ENCODE measurements at places on chromosomes 2 and 18.

GRCh38 chr2:199118673-199119112, 339.0 kb downstream of the SATB2 start:
- no peak for DNase-seq

GRCh38 chr2:39469807-39470206, 32.7 kb upstream of the MAP4K3 start:
- no peak for DNase-seq

DNA sequence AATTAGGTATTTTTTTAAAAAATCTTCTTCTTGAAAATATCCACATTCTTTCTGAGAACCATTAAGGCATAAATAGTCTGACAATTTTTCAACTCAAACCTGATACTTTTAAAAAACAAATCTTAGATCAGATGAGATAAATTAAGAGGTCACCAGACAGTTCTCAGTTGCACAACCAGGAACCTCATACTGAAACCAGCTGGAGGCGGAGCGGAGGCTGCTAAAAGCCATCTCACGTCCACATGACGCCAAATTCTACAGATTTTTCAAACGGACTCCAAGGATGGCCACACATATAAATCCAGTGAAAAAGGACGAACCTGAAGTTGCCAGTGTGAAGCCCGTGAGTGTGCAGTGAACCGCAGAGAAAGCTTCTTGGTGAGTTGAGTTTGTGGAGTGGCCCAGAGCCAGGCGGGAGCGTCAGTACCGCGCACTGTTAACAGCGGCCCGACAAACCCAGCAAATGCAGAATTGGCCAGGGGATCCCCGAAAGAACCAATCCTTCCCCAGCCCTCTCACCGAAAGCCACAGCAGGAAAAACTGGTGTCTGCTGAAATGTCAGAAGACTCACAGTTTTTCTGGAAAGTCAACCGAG, 53.1 kb upstream of the BBS5 start:
- DNase-seq: no peak

DNA sequence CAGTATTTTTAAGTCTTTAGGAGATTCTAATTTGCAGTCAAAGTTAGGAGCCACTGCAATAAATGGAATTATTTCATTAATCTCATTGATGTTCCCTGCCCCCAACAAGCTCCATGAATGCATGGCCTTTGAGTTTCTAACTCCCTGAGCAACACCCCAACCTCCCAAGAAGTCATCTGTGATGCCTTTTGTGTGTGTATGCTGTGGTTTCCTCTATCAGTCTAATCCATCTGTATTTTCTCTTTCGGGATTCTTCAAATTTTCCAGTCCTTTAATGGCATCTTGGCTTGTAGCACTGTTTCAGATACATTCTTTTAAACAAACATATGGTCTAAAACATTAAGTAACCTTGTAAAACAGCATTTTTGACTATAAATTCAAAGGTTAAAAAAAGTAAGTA, 16.8 kb downstream of the SERPINB10 start:
- no peak for DNase-seq

DNA sequence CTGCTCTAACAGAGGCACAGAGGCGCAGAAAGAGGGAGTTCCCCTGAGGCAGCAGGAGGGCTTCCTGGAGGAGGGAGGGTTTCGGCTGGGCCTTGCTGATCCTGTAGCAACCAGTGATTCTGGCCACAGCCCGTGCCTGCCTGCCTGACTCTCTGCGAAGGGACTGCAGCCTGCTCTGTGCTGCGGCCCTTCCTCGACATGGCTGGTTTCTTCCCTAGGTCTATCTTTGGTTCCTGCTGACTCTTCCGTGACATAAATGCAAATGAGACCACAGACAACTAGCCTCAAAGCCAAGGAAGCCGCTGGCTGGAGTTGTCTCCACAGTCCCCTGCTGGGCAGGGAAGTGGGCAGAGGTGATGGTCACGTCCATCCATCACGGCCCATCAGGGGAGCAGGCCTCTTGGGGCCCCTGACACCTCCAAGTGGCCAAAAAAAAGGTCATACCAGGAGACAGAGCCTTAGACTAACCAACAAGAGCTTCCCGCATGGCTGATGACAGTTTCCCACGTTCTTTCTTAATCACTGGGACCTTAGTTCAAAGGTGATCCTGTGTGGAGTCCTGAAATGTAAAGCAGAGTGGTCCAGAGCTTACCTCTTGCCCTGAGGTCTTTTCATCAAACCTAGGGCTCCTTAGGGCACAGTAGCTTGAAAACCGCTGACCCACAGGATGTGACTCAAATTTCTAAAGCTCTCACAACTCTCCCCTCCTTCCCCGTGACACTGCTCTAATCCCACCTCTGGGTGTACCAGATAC, 55.3 kb downstream of the HS1BP3 start:
- DNase-seq: no peak

- DNase-seq: no peak
Measured at GRCh38 chr2:16525265-16525887, 140.3 kb downstream of the CYRIA start.

GRCh38 chr2:150088538-150088937, 398.9 kb downstream of the RND3 start:
- no peak for DNase-seq

DNA sequence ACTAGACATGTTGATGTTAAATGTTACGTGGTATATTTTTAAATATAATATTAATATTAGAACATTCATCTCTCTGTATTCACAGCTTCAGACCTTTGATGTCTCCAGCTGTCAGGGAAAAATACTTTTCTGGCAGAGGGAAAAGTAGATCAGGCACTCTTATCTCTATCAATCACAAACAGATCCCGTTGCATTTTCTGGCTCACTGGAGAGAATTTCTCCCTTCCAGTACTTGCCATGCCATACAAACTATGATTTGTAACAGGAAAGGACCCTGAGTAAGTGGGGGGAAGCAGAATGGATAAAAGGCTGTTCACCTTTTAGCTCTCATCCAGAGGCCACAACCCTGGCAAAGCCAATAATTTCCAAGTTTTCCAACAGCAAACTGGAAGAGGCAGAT, 158.0 kb downstream of the TCF4 start:
- DNase-seq: no peak

DNA sequence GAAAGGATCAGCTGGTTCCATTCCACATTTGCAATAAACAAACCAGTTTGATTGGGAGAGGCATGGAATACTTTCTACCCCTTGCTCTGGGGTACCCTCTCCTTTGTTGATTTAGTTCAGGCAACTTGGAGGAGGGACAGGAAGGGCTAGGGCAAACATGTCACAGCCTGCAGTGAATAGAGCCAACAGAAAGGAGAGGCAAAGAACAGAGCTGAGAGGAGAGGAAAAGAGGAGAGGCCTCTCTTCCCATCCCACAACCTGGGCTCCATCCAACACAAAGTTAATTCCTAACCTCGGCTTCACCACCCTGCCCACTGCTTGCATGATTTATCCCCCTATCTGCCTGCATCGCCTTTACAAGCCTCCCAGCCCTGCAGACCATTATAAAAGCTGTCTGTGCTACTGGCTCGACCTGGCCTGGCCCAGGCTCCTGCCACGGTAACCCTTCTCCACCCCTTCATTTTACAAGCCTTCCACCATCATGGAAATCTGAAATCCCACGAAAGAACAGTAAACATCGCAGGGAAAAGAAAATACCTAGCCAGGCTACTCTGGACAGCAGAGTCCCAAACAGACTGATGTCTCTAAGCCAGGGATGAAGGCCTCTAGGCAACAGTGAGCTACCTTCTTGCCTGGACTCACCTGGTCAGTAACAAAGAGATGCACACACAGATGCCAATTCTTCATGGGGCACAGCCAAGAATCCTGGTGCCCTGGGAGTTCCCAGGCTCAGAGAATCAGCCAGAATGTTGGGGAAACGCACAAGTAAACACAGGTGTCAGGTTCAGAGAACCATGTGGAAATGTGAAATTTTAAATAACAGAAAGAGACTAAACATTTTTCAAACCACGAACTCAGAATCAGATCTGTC, 43.6 kb downstream of the NHEJ1 start:
- DNase-seq: no peak

DNA sequence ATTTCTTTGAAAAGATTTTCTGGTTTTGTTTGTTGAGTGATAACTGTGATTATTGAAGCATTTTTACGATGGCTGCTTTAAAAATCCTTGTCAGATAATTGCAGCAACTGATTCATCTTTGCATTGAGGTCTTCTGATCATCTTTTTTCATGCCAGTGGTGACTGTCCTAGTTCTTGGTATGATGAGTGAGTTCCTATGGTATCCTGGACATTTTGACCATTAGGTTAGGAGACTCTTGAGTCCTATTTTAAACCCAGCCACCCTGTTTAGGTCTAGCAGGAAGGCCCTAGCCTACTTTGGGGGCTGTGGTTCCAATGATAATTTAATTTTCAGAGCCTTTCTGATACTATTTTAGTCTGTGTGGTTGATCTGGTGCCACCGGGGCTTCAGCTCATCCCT, 72.7 kb upstream of the REV1 start:
- no peak for DNase-seq

GRCh38 chr2:179020156-179020750, 29.7 kb downstream of the CCDC141 start:
- DNase-seq: no peak

DNA sequence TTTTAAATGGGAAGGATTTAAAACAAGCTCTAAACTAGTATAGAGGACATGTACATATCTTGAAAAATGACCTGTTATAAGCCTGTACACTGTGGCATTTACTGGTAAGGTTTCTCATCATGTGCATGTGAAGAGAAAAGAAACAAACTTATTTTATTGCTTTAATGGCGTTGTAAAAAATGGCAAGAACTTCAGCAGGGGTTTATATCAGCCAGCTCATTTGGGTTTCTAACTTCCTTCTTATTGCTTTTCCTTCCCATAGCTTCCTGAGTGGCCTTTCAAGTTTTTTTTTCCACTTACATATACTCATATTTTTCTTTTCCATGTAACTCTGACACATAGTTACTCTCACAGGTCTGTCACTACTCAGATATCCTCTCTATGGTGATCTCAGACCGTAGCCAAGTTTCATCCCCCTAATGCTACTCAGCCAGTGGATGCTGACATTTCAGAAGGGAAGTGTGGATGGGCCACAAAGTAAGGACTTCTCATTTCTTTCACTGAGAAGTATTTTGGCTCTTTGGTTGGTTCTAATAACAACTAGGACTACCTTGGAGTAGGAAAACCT, 198.2 kb downstream of the PARD3B start:
- no peak for DNase-seq

- DNase-seq: no peak
Measured at GRCh38 chr2:236852100-236852976, 233.4 kb upstream of the COPS8 start.

GRCh38 chr2:224263571-224264043, 138.3 kb downstream of the FAM124B start:
- no peak for DNase-seq

DNA sequence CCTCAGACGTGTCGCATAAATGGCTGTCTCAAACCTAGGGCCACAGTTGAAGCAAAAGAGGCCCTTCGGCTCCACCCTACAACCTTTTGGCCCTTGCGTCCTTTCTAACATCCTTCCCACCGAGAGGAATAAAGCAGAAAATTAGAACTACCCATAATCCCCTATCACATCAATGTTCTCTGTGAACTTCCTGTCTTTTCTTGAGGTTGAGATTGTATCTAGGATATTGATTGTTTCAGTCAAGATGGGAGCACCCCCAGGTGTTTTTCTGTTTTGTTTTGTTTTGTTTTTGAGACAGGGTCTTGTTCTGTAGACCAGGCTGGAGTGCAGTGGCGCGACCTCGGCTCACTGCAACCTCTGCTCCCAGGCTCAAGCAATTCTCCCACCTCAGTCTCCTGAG, 23.6 kb downstream of the INPP5D start:
- DNase-seq: no peak

- no peak for DNase-seq
Measured at GRCh38 chr2:237090906-237091305, 5.2 kb downstream of the COPS8 start.
